ENCODE measurements at places on chromosomes 7 and 10.
A peak's percentile ranks its signal among the peaks of the same experiment; 100 is the strongest.

DNA sequence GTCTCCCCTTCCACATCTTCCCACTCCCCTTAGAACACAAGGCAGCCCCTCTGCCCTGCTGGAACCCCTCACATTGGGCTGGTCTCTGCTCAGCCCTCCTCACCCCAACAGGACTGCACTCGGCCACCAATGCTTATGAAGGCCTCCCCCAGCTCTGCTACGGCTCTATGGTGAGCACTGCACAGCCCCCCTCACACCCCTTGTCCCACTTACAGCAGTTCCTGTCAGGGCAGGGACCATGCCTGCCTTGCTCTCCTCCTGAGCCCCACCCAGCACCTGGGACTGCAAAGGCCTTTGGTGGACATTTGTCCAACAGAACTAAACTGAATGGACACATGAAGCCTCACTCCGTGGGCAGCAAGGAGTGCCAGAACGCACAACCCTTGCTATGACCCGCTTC lies 171.9 kb downstream of the GRID1 start:
- DNase-seq, result no peak

- peak; percentile 84 for DNase-seq
Observed at GRCh38 chr7:105808703-105809590, 67.5 kb downstream of the ATXN7L1 start.

DNA sequence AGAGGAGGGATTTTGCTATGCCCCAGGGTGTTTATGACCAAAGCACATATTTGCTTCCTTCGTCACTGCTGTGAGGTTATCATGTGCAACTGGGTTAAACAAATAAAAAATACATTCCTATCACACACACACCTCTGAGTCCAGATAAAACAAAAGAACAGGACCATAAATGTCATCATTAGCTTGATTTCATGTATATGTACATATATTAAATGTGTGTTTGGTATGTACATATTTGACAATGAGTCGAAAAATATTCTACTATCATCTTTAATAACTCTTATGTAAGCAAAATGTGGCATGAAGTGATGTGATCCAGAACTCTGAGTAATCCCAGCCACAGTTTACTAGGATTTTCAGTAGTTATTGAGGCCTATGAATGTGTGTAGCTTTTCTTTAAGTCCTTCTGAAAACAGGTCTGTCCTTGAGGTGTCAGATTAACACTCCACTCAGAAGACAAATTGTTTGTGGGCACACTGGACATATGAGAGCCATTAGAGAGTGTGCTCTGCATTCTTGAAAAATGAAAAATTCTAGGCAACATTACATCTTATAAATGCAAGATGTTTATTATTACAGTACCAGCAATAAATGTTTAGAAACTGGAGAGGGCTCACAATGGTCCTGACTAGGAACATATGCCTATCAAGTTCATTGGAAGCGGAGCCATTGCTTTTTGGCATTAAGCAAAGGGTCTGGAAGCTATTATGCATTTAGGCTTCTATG lies 335.1 kb upstream of the SEMA3A start:
- no peak for DNase-seq

DNA sequence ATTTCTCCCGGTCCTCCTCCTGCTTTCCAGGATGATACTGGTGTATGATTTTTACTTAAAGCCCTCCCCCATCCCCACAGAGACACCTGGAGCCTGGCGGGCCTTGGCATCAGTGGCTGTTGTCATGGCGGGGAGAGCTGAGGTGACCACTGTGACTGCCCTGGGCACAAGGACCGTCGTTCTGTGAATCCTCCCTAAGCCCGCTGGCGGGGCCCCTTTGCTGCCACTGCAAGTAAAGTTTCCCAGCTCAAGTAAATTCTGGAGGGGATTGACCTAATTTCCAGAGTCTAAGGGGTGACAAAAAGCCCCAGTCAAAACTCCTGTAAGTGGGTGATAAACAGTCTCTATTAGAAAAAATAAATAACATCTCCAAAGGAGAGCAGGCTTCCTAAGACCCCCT lies 393.2 kb upstream of the PODXL start:
- no peak for DNase-seq

- DNase-seq, result no peak
Observed at GRCh38 chr10:54708591-54708990, 92.4 kb downstream of the PCDH15 start.

DNA sequence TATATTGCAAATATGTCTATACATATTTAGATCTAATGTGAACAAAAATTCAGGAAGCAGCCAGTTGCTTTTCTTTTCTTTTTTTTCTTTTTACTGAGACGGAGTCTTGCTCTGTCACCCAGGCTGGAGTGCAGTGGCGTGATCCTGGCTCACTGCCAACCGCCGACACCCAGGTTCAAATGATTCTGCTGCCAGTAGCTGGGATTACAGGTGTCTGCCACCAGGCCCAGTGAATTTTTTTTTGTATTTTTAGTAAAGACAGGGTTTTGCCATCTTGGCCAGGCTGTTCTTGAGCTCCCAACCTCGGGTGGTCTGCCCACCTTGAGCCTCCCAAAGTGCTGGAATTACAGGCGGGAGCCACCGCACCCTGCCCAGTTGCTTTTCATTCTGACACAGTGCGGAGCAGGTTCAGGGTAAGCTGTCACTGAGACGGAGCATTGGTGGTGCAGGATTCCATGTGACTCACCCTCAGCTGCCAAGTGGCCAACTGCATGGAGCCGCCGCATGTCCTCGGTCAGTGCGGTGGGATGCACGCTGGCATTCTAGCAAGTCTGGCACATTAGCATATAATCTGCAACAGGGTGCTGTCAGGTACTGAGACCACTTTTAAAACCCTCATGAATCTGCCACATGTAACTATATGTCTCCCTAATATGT lies 362.7 kb downstream of the DNAJB6 start:
- DNase-seq, result no peak

GRCh38 chr10:43461950-43462349 lies 25.0 kb downstream of the ZNF487 start:
- peak; percentile 78 for DNase-seq

GRCh38 chr10:11331046-11331577 lies 280.3 kb downstream of the USP6NL start:
- no peak for DNase-seq

DNA sequence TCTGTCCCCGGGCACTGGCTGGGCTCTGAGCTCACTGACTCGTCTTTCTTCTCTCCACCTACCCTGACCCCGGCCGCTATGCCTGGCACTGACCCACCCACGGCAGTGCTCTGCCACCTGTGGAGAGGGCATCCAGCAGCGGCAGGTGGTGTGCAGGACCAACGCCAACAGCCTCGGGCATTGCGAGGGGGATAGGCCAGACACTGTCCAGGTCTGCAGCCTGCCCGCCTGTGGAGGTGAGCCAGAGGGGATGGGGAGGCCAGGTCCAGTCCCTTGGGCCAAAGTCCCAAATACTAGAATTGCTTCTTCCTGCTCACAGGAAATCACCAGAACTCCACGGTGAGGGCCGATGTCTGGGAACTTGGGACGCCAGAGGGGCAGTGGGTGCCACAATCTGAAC lies 27.3 kb downstream of the TBATA start:
- DNase-seq, result no peak

DNA sequence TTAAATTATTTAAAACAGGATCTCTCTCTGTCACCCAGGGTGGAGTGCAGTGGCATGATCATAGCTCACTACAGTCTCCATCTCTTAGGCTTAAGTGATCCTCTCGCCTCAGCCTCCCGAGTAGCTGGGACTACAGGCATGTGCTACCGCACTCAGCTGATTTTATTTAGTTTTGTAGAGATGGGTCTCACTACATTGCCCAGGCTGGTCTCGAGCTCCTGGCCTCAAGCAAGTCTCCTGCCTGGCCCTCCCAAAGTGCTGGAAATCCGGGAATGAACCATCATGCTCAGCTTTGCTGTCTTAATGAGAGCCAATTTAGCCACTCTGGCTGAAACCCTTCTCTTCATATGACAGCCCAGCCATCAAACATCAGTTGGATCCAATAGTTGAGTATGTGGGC lies 53.3 kb upstream of the NRP1 start:
- DNase-seq, result no peak

DNA sequence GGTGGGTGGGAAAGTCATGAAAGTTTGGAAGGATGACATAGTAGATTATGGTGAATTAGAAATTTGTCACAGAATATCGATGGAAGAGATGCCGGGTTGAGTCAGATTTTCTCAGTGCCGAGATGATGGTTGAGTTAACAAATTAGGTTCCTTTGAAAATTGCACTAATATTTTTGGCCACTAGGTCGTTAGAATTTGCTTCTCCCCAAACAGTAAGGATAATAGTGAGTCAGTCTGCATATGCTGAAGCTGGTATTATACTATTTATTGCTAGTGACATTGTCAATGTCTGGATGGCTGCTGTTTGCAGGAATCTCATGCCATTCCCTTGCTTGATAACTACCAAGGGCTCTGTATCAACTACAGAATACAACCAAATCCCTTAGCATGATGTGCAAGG lies 37.7 kb upstream of the MINDY3 start:
- DNase-seq, result no peak

DNA sequence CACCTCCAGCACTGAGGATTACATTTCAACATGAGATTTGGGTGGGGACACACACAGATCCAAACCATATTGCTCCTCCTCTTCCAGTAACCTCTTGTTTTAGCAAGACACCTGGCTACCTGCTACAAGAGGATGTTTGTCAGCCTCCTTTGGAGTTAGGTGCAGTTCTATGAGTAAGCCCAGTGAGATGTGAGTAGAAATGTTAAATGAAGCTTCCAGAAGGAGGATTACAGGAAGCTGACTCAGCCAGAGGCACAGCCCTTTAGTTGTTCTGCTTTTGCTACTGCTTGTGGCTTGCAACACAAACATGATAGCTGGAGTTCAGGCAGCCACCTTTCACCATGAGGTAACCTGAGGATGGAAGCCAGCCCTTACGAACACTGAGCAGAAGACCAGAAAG lies 382.7 kb upstream of the RNF32 start:
- no peak for DNase-seq

DNA sequence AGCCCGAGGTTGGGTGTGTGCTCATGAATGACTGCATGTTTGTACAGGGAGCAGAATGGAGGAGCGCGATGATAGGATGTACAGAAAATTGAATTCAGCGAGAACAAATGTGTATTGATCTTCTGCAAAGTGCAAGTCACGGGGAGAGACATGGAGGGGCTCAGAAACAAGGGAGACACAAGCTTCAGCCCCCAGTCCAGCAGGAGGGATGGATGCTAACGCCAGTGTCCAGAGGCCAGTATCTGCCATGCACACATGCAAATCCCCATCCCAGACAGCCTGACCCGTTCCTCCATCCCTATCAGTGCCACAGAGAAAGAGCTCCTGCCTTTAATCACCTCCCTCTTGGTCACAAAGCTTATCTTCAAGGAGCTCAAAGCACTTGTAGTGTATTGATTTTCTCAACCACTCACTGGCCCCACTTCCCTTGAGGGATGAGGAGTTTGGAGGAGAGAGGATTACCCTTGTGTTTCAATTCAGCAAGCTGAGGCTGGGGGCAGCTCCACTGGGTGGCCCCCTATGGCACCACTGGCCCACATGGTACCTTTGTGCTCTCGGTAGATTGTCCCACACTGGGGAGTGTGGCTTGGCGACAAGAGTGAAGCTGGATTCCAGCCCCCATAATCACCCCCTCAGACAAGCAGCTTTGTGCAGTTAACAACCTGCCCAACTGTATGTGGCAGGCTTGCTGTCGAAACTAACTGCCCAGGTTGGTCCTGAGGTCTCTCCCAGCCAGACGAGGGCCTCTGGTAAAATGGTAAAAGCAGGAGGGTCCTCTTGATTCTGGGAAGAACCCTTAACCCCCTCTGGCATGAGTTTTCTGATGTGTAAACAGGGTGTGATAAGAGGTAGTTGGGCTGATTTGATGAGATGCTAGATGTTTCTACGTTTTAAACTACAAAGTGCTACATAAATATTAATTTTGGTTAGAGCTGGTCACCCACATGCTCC lies 151.6 kb upstream of the UNC5B start:
- no peak for DNase-seq

- DNase-seq, result peak; percentile 72
Observed at GRCh38 chr10:91409869-91410637, at the start of gene HECTD2. Gene HECTD2, plus strand, starts transcription at chr10:91410344. Its CDS starts 95 bp downstream, at chr10:91410439.

DNA sequence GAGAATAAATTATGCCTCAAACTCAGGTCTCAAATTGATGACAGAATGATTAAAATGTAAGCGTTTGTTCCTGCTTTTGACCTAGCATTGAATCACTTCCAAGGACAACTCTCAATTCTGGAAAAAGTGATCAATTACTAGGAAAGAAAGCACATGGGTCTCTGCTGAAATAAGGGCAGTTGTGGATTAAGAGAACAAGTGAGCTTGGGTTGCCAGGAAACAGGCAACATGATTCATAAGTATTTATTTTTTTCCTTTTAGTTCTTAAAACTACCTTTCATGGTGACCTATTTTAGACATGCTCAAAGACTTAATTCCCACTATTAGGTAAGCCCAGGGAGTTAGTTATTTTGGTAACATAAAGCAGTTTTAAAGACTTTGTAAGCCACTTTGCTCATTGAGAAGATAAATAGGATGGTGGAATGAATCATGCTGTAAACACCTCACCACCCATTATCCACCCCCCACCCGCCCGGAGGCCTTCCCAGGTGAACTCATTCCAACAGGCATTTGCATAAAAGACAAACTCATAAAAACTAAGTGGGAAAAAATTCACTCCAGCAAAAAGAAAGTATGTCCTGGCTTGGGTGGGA lies 728.3 kb downstream of the SORCS1 start:
- DNase-seq, result no peak

DNA sequence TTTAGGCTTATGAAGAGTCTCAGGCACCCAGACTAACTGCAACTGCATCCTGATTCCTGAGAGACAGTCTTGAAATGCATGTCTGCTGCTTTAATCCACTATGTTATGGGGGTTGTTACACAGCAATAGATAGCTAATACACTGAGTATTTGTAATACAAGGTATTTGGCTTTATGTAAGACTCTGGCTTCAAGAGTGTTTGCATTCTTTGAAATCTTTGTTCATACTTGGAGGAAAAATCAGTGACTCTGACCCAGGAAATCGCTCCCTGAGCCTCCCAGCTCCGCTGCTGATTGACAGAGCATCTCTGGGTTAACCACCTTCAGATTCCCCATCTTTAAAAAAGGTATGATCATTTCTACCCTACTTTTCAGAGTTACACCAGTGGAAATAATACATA lies 133.9 kb downstream of the MTPAP start:
- no peak for DNase-seq

- DNase-seq, result peak; percentile 39
Observed at GRCh38 chr10:97333601-97334369, 744 bp downstream of the FRAT2 start.

- DNase-seq, result no peak
Observed at GRCh38 chr10:26550774-26551526, 112.8 kb downstream of the APBB1IP start.

DNA sequence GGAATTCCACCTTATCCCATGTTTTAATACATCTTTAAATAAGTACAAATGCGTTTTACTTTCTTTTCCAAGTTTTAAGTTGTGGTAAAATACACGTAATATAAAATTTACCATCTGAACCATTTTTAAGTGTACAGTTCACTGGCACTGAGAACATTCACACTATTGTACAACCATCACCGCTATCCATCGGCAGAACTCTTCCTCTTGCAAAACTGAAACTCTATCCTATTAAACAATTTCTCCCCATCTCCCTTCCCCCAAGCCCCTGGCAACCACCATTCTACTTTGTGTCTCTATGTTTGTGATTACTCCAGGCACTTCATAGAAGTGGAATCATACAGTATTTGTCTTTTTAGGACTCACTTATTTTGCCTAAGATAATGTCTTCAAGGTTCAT lies 33.8 kb downstream of the HIP1 start:
- DNase-seq, result no peak

- DNase-seq, result no peak
Observed at GRCh38 chr10:113895018-113895417, 40.6 kb downstream of the NHLRC2 start.
